Colonic mucosa (tissue), 4 donors: ENCODE measurements at places on chromosomes 6 and 20. TPM values are rescaled to one million over a fixed set of nuclear protein-coding genes. Genes with fewer than 3 reads are reported as not detected.

Gene PRRT1
- 0.72 TPM for total RNA-seq

Gene FAM217A
- not detected for total RNA-seq

DNA sequence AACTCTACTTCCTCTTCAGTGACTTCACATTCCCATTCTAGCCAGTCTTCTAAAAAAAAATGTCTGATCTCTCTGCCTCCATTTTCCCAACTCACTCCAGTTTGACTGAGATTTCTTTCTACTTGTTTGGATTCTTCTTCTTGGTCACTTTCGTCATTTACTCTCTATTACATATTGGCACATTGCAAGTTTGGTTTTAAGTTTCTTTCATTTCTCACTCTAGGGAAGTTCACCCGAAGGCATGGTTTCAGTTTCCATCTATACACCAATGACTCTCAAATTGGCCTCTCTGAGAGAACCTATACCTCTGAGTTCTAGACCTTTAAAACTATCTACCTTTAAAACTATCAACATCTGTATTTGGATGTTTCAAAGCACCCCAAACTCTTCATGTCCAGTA, 51.3 kb downstream of the CD109 start:
- H3K27ac ChIP-seq, result no peak overlapping the region
- no peak overlapping the region for H3K4me3 ChIP-seq
- DNase-seq, result no peak
- no peaks in the 10 kb centered on the region for H3K36me3 ChIP-seq
- no peaks in the 10 kb centered on the region for H3K4me1 ChIP-seq

- H3K4me3 ChIP-seq, result no peak overlapping the region
- no peaks in the 10 kb centered on the region for H3K27me3 ChIP-seq
- no peaks in the 10 kb centered on the region for H3K36me3 ChIP-seq
- H3K4me1 ChIP-seq, result no peaks in the 10 kb centered on the region
- no peak overlapping the region for H3K27ac ChIP-seq
Measured at GRCh38 chr6:141977782-141978181, 154.9 kb upstream of the GJE1 start.

GRCh38 chr6:154113392-154113791, 74.4 kb downstream of the OPRM1 start:
- no peaks in the 10 kb centered on the region for H3K4me1 ChIP-seq
- DNase-seq, result no peak
- H3K27ac ChIP-seq, result no peak overlapping the region
- H3K36me3 ChIP-seq, result no peaks in the 10 kb centered on the region

GRCh38 chr6:36666826-36667591, 11.5 kb upstream of the CDKN1A start:
- H3K4me3 ChIP-seq, result no peak overlapping the region
- H3K27ac ChIP-seq, result no peak overlapping the region
- no peaks in the 10 kb centered on the region for H3K36me3 ChIP-seq
- H3K27me3 ChIP-seq, result no peaks in the 10 kb centered on the region
